ENCODE measurements at places on chromosomes 3 and 15.
A peak's percentile ranks its signal among the peaks of the same experiment; 100 is the strongest.

GRCh38 chr3:94175677-94176076, 112.8 kb downstream of the NSUN3 start:
- no peak for DNase-seq

GRCh38 chr3:194045289-194045688, 90.7 kb upstream of the HES1 start:
- DNase-seq = no peak

GRCh38 chr3:176861137-176861536, 336.1 kb downstream of the TBL1XR1 start:
- no peak for DNase-seq

GRCh38 chr15:92877000-92877399, 23.1 kb upstream of the CHD2 start:
- DNase-seq = no peak

GRCh38 chr15:91249591-91249990, 149.5 kb downstream of the SV2B start:
- DNase-seq = no peak

DNA sequence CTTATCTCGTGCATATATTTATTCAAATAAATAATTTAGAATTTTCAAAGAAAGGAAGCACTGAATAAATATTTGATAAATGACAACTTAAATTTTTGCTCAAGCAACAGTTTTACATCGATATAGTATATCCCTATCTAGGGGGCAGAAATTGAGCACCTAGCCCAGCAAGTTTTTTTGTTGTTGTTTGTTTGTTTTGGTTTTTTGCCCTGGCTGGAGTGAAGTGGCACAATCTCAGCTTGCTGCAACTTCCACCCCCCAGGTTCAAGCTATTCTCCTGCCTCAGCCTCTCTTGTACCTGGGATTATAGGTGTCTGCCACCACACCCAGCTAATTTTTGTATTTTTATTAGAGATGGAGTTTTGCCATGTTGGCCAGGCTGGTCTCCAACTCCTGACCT, 42.4 kb downstream of the OIP5 start:
- DNase-seq = no peak

GRCh38 chr3:14598143-14598569, 53.4 kb upstream of the CCDC174 start:
- DNase-seq = no peak

- no peak for DNase-seq
These were observed 22.2 kb downstream of the IQSEC1 start for GRCh38 chr3:13051066-13051465.

GRCh38 chr3:35737080-35737479, 97.8 kb downstream of the ARPP21 start:
- DNase-seq = no peak

GRCh38 chr3:126439968-126440708, 35.6 kb downstream of the ZXDC start:
- DNase-seq = no peak

- DNase-seq = no peak
These were observed 34.9 kb downstream of the SPATA12 start for GRCh38 chr3:57095363-57095762.

DNA sequence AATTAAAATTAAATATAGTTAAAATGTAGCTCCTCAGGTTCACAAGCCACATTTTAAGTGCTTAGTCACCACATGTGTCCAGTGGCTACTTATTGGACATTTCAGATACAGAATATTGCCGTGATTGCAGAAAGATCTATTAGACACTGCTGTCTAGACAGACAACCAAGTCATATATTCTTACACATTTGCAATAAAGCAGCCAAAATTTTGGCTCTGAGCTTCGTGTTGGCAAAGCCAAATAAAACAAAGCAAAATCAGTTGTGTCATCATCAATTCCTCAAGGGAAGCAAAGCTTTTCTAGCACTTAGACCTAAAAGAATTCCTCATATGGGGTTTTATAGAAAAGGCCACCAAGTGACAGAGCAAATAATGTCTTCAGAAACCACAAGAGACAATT, 193.1 kb upstream of the LPP start:
- no peak for DNase-seq

GRCh38 chr3:83567935-83568334, 1390.9 kb upstream of the CADM2 start:
- no peak for DNase-seq

DNA sequence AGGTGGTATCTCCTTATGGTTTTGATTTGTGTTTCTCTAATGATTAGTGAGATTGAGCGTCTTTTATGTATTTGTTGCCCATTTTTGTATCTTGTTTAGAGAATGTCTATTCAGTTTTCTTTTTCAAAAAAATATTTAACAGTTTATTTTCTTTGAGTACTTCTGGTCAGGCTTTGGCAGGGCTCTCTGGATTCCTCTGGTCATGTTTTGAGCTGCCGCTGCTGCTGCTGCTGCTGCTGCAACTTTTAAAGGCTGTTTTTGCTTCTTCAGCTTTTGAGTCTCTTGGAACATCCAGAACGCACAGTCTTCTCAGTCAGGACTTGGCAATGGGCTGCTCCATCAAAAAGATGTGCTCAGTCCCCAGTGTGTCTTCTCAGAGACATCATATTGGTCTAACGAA, 40.1 kb downstream of the REC114 start:
- no peak for DNase-seq

DNA sequence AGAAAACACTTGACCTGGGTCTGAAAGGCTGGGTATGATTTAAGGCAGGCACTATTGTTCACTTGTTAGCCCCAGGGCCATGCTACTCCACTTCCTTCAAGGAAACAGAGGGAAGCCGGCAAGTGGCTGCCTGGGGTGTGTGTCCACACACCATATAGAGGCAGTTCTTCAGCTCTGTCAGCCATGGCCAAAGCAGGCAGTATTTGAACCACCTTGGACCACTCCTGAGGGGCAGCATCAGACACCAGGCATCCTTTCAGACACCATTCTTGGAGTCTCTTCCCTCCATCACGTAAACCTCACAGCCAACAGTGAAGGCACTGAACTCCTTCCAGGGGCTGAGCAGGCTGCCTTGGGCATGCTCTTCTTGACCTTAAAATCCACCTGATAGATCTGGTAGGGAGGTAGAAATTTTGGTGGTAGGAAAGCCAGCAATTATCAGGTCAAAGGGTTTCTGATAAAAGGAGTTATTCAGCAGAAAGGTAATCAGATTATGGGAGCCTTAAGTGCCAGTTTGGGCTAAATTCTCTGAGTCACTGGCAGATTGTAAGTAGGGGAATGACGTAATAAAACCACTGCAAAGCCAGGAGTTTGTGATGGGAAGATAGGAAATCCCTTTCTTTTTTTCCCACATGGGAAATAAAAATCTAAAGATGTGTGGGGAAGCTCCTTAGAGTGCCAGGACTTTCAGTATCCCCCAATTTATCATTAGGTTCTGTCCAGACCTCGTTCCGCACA, 20.2 kb downstream of the TGFBR2 start:
- no peak for DNase-seq

GRCh38 chr15:51647128-51647562, 24.6 kb upstream of the DMXL2 start:
- DNase-seq = no peak

DNA sequence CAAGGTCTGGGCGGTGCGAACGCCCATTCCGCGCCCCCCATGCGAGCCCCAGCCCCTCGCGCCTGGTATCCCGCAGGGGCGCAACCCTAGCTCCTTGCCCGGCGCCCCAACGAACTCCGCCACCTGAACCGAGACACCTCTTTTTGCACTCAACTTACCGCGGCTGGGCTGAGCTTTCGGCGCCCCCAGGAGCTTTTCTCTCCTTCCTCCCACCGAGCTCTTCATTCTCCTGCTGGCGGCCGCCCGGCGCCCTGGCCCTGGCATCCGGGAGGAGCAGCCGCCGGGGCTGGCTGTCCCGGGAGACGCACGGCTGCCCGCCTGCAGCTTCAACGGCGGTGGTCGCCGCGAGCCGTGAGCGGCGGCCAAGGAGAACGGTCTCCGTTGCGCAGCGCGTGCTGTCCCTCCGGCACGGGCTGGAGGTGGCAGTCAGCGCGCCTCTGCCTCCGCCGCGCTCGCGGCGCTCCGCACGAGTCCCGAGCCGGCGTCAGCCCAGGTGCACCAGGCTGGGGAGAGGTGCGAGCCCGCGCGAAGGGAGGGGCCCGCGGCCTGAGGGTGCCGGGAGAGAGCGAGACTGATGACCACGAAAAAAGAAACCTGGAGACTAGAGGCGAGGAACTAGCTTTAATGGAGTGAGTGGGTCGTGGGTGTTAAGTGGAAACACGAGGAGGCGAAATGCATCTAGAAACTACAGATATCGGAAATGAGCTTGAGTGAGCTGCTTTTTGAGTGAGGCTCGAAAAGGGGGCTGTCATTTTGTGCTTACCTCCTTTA, 621.5 kb upstream of the ZNF385D start:
- DNase-seq = no peak

GRCh38 chr15:64767203-64767602, 8.2 kb downstream of the RBPMS2 start:
- DNase-seq = no peak

- DNase-seq = peak; percentile 49
These were observed 343.7 kb downstream of the EPHB1 start for GRCh38 chr3:135138776-135139175.

DNA sequence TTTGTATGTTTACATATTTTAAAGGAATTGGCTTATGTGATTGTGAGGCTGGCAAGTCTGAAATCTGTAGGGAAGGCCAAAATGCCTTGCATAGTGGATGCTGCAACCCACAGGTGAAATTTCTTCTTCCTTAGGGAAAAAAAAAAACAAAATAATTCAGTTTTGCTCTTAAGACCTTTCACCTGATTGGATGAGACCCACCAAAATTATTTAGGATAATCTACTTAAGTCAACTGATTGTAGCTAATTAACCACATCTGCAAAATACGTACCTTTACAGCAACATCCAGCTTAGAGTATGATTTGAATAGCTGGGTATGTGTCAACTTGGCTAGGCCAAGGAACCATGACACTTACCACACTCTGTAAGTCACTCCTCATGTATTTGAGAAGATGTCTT, 6.9 kb upstream of the RFX7 start:
- no peak for DNase-seq

DNA sequence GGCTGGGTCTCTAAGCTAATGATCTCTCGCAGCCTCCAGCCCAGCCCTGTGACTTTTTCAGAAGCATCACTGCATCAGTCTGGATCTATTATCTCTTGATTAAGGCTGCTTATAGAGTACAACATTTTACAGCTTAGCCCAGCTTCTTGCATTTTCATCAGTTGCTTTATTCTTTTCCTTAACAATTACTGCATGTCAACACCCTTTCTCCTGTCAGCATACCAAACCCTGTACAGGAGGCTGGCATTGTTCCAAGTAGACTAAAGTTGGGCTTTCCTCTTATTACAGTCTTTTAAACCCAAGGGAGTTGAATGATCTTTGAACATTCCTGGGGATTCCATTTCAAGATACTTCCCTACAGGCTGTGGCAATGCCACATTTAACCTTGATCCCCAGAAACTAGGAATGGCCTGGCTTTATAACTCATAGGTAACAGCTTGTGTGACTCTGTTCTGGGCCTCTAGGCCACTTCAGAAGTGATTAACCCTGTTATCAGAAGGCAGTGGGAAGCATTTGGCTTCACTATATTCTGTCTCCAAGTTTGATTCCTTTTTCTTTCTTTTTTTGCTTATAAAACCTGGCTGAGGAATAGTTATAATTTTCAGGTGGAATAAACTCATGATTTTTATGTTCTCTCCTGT, 182.9 kb downstream of the KCNMB2 start:
- no peak for DNase-seq

All from NCI-H526 treated with DMSO at 0.1 percent for 48 hours (cell line).